ENCODE measurements at places on chromosomes 2 and 18. TPM values are rescaled to one million over a fixed set of nuclear protein-coding genes. Genes with fewer than 3 reads are reported as not detected.

The WDR33 gene
- 47.2 TPM for total RNA-seq

The ADCYAP1 gene
- 6.5 TPM for total RNA-seq

DNA sequence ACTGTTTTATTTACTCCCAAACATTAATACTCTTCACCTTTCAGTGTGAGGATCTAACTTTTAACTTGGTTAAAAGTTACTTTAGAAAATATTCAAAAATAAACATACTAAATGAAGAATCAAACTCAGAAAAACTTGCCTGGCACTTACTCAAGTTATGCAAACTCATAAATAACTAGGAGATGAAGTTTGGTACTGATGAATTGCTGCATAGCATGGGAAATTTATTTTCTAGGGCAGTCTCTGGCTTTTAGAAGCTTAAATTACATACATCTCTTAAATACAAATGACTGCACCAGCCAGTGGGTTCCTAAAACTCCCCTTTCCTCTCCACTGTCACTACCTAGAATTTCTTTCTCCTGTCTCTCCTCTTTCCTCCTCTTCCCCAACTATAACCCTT is 46.7 kb upstream of the CREB1 start:
- DNase-seq = no peak

The CD8A gene
- total RNA-seq = 2.9 TPM

GRCh38 chr2:17894005-17894404 is 15.5 kb downstream of the KCNS3 start:
- DNase-seq = no peak

- no peak for DNase-seq
Observed at GRCh38 chr2:120550282-120550681, 185.4 kb upstream of the GLI2 start.

The SMAD2 gene
- total RNA-seq = 120 TPM

DNA sequence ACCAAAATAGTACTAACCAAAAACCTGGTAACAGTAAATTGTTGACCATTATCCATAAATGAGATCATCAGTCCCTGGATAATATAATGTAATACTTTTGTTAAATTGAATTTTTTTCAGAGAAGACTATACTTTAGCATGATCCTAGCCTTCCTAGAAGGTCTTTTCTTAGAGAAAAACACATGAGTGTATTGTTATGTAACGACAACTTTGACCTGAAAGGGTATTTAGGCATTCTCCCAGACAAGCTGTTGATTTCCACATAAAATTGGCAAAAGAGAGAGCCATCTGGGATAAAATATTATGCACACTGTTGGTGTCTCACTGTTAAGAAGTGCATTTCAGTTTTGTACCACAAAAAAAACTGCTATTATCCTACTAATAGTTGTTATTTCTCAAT is 120.0 kb upstream of the MAPRE2 start:
- DNase-seq = no peak

GRCh38 chr2:188414411-188414810 is 122.7 kb downstream of the GULP1 start:
- no peak for DNase-seq

DNA sequence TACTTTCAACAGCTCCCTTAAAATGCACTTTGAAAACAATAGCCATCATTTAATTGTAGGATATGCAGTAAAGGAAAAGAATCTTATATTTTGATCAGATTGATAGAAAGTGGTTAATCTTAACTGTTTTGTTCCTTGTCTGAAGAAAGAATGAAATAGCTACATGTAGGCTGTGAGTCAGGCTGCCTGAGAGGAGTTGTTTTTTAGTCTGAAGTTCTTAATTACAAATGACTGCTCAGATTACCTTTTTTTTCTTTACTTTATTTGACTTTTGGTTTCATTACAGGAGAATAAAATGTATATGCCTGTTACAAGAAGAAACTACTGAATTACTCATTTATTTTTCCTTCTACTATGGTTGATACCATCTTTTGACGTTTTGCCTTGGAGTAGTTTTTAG is 56.8 kb downstream of the AGFG1 start:
- no peak for DNase-seq

The TRABD2A gene
- total RNA-seq = 2.2 TPM

DNA sequence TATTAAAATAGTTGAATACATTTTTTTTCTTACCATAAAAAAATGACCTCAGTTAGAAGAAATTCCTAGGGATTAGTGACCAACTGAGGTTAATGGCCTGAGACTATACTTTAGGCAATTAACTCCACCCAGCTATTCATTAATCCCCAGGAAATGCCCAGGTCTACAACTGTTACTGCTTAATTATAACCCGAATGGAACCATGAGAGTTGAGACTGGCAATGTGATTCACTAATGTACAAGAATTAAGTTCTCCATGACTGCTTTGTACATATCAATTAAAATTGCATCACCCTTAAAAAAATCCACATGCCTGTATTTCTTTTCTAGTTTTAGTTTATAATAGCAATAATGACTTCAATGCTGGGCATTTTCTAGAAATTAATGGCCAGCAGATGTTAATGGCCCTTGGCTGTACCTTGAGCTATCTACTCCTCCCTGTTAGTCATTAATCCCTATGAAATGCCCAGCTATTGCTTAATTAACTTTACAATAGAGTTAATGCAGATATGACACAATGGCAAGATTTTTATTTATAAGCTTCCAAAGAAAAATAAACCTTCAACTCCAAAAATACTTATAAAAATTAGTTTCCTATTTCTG is 44.1 kb downstream of the ERBB4 start:
- no peak for DNase-seq

- DNase-seq = no peak
Observed at GRCh38 chr2:8328217-8328616, 353.6 kb upstream of the ID2 start.

DNA sequence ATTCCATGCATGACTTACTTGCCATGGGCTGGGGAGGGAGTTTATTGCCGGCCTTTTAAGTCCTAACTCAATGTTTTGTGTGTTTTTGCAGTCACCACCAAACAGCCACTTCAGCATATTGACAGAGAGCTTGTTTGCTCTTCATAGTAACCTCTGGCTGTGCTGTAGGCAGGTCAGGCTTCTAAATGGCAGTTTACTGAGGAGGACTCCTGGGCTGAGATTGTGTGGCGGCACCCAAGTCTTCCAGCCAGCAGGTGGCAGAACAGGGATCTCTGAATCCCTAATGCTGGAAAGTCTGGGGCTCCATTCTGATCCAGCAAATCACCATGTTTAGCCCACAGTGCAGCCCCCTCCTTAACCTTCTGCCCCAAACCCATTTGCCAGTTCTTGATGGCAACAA is 121.2 kb downstream of the CAPN13 start:
- DNase-seq = no peak

DNA sequence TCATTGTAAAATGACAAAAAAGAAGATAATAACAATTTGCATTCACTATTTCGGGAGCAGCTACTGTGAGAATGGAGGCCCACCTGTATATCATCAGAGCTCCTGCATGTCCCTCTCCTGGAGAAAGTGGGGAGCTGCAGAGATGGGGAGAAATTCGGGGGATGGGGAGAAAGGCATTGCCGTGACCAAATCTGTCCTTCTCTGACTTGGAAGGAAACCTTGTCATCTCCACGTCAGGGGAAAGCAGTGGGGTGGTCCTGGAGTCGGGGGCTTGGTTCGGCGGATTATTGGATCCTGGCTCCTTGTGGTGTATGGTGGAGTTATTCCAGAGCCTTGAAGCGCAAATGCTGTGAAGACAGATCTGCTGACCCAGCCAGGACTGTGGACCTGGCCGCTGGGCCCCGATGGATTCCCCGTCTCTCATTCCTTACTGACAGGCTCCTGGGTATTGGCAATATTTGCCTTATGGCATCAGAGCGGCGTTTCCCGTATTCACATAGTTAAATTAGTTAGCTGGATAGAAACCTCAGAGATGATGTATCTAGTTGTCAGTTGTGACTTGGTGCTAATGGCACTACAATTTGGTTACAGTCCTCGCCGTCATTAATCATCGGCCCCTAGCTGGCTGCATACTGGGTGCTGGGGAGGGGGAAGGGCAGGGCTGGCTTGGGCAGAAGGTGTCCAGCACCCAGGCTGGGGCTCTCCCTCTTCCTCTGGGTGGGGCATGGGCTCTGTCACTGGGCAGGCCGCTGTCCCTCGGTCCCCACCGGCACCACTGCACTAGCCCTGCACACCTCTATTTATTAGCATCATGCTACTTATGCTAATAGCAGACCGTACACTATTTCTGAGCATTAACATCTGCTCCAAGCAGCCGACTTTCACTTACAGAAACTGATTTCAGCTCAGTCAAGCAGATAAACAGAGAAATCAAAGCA is 31.7 kb downstream of the CELF4 start:
- DNase-seq = no peak

DNA sequence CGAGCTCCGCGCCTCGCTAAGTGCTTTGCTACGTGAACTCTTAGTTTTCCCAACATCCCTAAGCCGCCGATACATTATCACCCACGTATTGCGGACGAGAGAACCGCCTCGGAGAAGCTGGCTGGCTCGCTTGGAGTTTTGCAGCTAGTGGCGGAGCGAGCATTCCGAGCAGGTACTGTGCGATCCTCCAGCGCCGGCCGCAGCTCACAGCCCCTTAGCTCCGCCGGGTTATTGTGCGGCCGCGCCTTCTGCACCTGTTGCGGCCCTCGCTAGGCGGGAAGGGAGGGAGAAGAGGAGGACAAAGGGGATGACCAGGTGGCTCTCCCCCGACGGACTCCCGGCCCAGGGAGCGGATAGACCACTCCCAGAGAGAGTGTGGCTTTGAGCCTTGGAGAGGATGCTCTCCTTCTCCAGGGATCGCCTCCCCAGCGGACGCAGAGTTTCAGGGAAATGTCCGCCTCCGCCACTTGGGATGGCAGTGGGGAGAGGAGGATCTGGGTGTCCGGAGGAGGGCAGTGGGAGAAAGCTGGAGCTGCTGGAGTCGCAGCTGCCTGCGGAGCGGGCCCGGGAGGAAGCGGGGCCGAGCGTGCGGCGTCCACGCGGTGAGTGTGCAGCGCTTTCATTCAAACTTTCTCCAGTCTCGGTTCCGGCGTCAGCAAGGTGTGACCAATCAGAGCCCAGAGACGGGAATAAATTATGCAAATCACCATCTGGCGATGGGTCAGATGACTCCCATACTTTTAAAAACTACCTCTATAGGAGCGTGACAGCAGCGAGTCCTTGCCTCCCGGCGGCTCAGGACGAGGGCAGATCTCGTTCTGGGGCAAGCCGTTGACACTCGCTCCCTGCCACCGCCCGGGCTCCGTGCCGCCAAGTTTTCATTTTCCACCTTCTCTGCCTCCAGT is at the start of gene LIPG:
Gene LIPG (plus strand): TSS at position 769 of the 905 bp plus-strand sequence. CDS start 252 bp downstream, outside the sequence.
- no peak for DNase-seq

GRCh38 chr2:62768615-62769014 is 63.1 kb downstream of the EHBP1 start:
- DNase-seq = no peak

DNA sequence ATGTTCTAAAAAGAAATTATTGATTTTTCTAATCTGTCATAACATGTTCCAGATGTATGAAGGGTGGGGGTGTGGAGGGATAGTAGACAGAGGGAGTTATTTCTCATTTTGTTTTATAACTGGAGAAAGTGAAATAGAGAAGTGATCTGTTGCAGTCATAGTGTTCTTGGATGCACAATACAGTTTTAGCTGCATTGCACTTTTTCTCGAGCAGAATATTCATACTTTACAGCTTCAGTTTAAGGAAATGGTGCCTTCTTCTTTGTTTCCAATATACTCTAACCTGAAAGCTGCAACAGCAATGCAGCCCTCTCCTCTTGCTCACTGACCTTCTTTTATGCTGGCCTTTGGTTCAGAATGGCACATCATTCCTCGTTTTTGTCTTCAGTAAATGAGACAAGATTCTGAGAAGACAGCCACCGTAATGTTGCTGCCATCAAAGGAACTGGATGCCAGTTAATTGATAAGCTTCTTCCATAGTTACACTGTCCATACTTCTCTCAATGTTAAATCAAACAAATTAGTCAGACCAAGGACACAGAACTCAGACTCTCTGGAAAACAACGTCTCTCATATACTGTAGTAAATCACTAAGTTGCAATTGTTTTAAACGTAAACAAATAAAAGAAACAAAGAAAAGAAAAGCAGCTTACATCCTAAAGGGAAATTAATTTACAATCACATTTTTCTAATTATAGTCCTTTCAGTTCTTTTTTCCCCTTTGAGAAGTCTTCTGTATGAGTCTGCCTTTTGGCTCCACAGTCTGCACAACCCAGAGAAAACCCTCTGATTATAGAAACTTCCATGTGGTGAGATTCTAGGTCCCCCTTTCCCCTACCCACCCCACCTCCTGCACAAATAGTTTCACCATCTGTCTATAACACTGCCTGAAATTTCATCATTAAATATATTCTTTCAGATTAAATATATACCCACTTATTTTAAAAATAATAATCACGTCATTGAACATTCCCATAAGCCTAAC is 97.4 kb upstream of the UGP2 start:
- DNase-seq = no peak

DNA sequence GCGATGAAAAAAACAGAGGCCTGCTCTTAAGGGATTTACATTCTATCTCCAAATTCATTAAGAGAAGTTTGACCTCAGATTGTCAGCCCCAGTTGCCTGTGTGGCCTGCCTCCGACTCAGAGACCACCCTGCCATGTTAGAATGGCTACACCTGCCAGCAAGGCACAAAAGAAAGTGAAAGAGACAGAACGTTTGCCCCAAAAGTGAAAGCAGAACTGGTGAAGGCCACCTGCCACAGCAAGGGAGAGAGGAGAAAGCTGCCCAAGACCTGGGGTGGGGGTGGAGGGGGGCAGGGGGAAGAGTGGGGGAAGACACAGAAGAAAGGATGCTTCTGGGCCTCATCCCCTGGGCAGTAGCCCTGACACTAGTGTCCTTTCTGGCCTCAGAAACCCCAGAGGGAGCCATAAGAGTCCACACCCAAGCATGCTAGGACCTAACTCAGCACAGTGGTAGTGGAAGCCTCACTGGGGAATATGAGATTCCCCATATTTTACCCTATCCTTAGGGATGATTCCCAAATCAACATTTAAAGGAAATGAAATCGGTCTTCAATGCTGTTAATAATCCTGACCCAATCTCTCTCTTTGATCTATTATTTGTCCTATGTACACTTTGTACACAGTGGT is 389.7 kb downstream of the TXNL1 start:
- DNase-seq = no peak

The ANXA4 gene
- total RNA-seq = 120 TPM

DNA sequence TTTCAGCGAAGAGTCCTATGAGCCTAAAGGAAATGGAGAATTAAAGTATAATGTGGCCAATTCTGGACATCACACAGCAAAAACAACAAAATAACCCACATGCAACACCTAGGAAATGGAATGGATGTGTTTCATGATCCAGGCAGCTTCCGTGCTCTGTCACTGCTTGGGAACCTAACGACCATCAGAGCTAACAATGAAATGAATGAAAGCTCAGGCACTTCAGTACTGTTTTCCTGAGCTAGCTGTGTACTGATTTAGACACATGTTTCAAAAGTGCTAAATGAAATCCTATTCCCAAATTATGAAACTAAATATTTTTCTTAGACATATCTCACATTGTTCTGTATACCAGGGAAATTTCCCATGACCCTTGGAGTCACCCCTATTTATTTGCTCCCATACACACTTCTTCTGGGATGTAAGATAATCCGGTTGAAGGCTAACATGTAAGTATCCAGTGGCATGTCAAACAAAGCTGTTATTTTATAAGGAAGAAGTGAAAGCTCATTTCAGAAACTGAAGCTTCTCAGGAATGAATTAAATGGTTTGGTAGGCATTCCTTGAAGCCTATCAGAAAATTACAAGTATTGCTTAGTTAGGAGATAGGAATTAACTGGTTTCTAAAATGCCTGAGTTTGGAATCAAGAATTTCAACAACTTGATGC is 108.5 kb upstream of the RND3 start:
- no peak for DNase-seq

The RGPD6 gene
- 79.1 TPM for total RNA-seq

The TGIF1 gene
- 48.0 TPM for total RNA-seq

All from aorta (tissue), 5 donors.